Heart left ventricle (tissue), 16 donors: ENCODE measurements at places on chromosomes 16 and 17. TPM values are rescaled to one million over a fixed set of nuclear protein-coding genes. Genes with fewer than 3 reads are reported as not detected.

SLFN14 gene
- total RNA-seq, result not detected

DNA sequence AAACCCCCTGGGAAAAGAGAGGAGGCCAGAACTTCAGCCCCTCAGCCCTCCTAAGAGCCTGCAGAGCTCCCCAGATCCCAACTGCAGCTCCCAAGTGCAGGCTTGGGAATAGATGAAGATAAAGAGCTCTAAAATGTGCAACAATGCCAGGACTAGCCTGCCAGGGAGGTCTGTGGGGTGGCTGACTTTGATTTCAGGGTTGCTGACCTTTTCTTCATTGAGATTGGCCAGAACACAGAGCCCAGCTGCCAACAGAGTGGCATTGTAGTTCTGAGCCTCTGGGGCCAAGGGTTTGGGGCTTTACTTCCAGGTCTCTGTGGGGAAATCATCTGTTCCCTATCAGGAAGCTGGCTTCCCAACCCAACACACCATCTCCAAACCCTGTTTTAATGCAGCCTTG, 120.6 kb downstream of the COPRS start:
- no peak for DNase-seq

PRSS21 gene
- total RNA-seq, result not detected

ACD gene
- total RNA-seq, result 7.3 TPM

LHX1 gene
- not detected for total RNA-seq

- no peak for DNase-seq
Measured at GRCh38 chr17:32335687-32336086, 6.3 kb downstream of the C17orf75 start.

DNA sequence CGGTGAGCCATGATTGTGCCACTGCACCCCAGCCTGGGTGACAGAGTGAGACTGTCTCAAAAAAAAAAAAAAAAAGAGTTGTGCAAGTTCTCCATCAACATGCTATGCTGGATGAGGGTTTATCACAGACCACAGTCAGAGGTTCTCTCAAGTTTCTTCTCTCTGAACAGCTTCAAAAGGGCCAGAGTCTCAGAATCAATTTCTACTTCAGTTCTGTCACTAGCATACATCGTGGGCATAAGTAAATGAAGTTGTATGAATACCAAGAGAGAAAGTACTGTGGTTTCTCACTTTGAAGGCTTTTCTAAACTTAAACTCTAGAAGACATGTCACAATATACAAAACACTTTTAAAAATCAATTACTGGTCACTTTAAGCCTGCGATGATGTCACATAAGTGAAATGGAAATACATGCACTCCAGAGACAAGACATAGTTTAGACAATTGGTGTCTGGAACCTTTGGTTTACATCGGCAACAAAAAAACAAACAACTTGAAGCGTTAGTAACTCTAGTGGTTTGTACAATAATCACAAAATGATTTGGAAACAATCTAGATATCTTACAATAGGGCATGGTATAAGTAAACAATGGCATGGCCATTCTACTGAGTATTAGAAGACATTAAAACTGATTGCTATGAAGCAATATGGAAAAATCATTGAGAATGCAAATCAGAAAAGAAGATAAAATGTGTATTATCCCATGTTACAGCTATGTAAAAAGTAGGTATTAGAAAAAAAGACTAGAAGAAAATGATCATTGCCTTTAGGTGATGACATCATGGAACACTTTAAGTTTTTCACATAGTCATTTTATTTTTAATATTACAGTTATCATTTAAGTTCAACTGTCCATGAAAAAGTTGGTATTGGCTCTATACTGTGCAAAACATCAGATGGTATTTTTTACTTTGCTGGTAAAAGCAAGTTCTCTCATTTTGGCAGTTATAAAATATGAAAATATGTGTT, 232.3 kb downstream of the ZFHX3 start:
- no peak for DNase-seq

DOC2B gene
- total RNA-seq, result 11.9 TPM

- DNase-seq, result no peak
Measured at GRCh38 chr17:57735230-57735629, 9.9 kb downstream of the CCDC182 start.

ADAMTS18 gene
- 0.14 TPM for total RNA-seq

KRTAP4-3 gene
- total RNA-seq, result not detected

- DNase-seq, result no peak
Measured at GRCh38 chr16:87552772-87553573, 49.3 kb upstream of the JPH3 start.

DNA sequence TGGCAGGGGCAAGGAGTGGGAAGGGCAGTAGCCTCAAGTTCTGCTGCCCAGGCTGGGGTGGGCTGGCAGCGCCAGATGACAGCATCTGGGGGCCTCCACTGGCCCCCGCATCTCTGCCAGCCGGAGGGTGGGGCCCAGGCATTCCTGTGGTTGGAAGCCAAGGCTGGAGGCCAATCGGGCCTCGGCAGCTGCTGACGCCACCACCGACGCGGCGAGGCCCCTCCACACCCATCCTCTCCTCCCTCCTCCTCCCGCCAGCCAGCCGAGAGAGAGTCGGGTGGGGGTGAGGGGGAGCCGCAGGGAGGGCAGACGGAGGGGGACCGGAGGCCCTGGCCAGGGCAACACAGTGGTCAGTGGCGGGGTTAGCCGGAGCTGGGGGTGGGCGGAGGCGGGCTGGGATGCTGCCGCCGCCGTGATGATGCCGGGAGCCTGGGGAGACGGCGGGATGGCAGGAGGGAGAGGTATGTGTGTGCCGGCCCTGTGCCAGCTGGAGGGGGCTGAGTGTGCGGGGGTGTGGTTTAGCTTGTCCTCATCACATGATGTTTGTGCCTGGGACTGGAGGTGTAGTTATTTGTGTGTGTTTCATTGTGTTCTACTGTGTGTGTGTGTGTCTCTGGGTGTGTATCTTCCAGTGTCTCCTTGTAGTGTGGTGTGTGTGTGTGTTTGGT, 36.6 kb downstream of the ARHGAP23 start:
- DNase-seq, result peak; percentile 91

JPH3 gene
- total RNA-seq, result 0.12 TPM

DNA sequence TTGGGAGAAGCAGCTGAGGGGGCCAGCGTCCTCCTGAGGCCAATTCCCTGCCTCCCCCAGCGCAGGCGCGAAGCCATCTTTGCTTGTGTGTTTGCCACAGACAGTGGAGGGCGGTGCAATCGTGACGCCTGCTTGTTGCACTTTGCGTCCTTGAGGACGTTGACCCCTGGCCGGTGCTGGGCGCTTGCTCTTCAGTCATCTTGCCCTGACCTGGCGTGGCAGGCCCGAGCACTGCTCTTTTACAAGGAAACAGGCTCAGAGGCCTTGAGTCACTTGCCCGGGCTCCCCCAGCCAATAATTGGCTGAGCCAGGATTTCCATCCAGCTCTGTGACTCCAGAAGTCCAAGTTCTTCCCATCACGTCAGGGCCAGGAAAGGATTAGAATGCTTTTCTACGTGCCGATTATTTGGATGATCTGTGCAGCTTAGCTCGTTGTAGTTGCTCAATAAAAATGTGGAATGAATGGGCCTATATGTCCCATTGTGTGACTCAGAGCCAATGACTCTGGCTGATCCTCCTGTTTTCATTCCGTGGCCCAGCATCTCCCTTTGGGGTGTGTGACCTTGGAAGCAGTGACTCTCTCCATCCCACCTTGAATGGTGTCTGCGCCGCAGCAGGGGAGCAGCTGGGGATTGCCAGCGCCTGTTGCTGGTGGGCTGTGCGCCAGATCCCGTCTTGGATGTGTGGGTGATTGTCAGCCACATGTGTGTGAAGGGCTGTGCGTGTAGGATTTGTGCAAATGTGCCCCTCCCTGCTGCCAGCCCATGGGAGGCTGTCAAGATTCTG, 214.1 kb downstream of the SEC14L1 start:
- DNase-seq, result peak; percentile 54

PRSS36 gene
- 2.9 TPM for total RNA-seq

HLF gene
- total RNA-seq, result 23.8 TPM

GRCh38 chr16:17470182-17470907, 415 bp downstream of the XYLT1 start:
- no peak for DNase-seq

RAP1GAP2 gene
- total RNA-seq, result 30.4 TPM

DNA sequence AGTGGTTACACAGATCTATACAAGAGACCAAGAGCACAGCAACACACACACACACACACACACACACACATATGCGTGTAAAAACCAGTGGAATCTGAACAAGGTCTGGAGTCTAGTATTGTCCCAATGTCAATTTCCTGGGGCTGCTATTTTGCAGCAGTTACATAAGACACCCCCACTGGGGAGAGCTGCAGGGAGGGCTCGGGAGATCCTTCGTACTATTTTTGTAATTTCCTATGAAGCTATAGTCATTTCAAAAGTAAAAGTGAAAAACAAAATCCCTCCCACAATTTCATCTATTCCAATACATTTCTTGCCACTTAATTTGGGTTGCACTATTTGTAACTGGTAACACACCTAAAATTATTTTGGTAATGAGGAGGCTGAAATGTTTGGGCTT, 68.5 kb downstream of the C16orf95 start:
- no peak for DNase-seq

SULT1A4 gene
- total RNA-seq, result 3.2 TPM

DNA sequence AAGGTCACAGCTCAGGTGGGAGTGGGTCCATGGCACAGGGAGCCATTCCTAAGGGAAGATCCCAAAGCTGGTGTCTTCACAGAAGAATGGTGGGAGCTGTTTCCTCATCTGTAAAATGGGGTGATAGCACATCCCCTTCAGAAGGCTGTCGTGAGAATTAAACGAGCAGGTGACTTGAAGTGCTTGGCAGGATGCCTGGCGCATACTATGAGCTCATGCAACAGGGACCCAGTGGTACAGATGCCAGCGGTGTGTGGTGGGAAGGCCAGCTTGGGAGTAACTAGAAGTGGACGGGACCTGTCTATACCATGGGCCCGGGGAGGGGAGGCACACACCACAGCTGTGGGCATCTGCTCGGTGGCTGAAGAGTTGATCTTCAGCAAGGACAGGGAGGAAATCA, 189.3 kb upstream of the TNRC6C start:
- DNase-seq, result no peak

- DNase-seq, result peak; percentile 84
Measured at GRCh38 chr16:50282010-50282538, 15.7 kb downstream of the ADCY7 start.

GRCh38 chr17:12985431-12986293, 32.2 kb downstream of the ELAC2 start:
- DNase-seq, result peak; percentile 50

- no peak for DNase-seq
Measured at GRCh38 chr16:1466968-1467521, 7.8 kb downstream of the CLCN7 start.

DNA sequence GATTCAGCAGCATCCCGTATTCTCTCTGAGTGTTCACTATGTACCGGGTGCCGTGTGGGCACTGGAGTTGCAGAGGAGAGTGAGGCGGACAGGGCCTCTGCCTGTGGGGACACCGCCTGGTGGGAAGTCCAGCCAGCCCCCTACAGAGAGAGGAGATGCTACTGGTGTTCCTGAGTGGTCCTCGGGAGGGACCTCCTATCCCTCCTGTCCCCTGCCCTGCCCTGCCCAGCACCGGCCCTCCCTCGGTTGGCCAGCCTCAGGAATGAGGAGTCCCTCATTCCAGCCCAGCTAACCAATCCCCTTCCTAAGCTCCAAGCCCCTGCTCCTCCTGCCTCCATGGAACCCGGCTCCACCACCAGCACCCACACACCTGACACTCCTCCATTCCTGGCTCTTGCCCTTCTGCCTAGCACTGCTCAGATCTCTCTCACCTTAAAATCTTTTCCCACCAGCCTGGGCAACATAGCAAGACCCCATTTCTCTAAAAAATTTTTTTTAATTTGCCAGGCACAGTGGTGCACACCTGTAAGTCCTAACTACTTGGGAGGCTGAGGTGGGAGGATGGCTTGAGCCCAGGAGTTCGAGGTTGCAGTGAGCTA, 2.0 kb downstream of the ASGR2 start:
- DNase-seq, result no peak

DNA sequence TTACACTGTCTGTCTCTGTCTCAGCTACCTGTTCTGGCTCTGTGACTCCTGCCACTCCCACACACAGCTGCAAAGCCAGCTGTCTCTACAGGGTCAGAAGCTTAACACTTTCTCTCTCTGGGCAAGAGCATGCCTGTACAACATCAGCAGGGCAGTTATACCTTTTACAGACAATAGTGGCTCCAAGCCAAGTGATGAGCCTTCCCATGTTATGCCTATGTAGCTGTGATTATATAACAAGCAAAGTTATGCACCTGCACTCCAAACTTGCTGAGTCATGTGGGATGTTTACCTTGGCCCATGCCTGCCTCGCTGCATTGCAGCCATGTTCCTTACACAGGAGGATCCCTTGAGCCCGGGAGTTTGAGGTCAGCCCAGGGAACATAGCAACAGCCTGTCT, 31.8 kb upstream of the APPBP2 start:
- no peak for DNase-seq

GRCh38 chr17:75856062-75856756, 1.1 kb upstream of the WBP2 start:
- DNase-seq, result no peak

SHBG gene
- not detected for total RNA-seq

GRCh38 chr17:66966704-66967418, 2.4 kb downstream of the CACNG4 start:
- DNase-seq, result no peak

ARL4D gene
- total RNA-seq, result 4.0 TPM

DNA sequence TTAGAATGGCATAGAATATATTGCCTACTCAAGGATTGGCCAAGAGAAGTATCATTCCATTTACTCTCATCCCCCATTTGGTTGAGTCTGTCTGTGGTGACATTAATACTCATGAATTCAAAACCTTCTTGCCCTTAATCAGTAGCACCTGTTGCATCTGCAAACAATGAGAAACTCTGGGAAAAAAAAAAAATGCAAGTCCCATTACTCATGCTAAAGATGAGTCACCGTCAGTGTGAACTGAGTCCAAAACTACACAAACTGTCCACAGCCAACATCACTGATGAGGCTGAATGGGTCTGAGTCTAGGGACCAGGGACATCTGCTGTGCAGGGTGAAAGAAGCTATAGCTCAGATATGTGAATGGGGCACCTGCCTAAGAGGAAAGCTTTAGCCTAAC, 96.9 kb upstream of the ADAMTS18 start:
- DNase-seq, result no peak

DNA sequence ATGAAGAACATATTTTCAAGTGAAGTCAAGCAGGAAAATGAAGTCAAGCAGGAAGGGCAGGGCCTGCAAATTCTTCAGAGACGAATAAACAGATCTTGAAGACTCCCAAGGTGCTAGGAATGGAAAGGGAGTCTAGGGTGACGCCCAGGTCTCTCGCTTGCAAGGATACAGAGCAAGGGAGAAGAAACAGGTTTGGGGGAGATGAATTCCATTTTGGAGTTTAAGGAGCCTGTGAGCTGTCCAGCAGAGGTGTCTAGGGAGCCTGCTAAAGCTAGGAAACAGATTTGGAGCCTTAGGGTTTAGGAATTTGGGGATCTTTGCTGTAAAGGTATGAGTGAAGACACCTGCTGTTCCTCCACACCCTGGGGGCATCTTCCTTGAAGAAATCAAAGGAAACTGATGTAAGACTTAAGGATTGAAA, 2.0 kb upstream of the UNKL start:
- no peak for DNase-seq

KCNJ12 gene
- total RNA-seq, result 11.5 TPM

GRCh38 chr16:49336581-49336980, 37.0 kb upstream of the C16orf78 start:
- no peak for DNase-seq
